ENCODE measurements at places on chromosomes 7 and 10.

DNA sequence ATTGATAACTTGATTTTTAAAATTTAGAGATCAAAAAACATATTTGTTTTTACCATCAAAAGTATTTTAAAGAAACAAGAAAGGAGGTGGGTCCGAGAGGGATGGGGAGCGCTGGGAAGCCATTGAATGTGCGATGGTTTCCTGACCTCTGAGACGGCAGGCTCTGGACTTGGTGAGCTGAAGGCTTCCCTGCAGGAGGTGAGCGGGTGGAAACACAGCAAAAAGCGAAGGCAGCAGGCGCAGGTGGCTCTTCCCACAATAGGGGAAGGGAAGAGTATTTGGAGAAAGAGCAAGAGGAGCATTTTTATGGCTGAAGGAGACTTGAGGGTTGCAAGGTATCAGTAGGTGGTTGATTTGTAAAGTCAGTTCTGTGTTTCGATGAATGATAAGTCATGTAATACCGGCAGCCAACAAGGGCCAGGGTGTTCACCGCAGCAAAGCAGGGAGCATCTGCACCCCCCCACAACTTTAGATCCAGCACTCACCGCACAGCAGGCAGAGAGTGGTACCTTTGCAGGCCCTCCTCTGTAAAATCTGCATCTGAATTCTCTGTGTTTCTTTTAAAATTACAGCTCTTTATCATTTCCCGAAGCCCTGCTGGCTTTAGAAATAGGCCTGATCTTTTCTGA, 10.5 kb downstream of the C10orf53 start:
- no peak for DNase-seq

DNA sequence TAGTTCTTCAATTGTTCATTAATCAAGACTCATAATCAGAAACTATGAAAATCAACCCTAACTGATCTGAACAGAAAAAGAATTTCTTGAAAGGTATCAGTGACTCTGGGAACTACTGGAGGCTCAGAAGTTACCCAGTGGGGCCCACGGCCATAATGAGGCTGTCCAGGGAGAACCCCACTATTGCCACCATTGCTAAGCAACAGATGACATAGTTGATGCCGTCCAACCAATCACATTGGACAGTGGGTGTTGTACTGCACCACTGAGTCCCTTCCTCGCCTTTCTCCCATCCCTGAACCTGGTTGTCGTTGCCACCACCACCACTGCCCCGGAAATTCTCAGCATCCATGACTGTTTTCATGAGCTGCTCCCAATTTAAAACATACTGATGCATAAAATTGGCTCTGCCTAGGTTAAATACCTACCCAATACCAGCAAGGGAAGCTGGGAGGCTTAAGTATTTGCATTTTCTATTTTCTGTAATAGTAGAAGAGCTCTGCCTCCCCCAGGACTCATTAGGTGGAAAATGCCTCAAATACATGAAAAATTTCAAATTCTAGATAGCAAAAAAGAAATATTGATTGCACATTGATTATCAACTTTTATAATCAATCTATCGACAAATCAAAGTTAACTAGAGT, 26.7 kb upstream of the USP6NL start:
- no peak for DNase-seq

GRCh38 chr10:17643339-17643754, 604 bp upstream of the STAM start:
- DNase-seq: no peak

DNA sequence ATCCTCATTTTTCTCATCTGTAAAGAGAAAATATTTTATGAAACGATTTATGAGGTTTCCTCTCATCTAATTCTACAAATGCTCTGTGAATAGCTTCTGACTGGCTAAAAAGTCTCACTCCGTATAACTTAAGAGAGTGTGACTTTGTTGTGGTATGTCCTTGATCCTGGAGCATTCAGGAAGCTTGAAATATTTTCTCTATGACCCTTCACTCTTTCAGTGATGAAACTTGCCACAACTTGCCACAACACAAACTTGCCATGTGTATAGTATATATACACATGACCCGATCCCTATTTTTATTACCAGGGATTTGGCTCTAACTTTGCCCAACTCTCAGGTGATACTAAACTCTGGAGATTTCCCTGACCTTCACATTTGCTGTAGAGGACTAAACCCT, 74.1 kb downstream of the TES start:
- DNase-seq: no peak

DNA sequence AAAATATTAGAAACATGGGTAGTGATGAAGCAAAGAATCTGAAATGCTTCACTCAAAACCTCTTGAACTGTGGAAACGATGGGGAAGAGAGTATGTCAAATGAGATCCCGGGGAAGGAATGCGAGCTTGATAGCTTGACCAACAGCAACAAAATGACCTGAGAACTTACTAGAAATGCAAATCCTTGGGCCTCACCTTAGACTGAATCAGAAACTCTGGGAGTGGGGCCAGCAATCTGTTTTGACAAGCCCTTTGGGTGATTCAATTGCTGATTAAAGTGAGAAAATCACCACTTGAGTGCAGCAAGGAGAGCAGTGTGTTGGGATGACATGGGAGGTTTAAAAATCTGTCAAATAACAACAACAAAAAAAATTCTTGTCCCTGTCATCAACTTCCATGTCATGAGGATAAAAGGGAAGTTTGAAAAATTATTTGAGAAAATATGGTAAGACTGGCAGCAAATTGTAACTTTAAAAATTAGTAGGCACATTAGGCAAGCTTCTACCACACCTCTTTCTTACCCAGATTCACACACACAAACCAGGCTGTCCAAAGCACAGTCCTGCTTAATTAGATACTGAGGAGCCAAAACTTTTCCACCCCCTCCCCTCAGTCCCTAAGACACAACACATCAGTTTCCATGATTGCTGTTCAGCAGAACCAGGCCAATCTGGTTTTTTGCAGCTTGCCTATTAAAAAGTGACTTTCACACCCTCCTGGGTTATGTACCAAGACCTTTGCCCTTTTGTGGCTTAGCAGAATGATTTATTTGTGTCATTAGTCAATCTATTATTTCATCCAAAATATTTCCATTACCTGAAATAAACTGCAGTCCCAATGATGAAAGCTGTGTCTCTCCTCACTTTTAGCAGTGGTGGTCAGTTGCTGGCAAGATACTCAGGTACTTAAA, 15.6 kb downstream of the CALCR start:
- DNase-seq: no peak

DNA sequence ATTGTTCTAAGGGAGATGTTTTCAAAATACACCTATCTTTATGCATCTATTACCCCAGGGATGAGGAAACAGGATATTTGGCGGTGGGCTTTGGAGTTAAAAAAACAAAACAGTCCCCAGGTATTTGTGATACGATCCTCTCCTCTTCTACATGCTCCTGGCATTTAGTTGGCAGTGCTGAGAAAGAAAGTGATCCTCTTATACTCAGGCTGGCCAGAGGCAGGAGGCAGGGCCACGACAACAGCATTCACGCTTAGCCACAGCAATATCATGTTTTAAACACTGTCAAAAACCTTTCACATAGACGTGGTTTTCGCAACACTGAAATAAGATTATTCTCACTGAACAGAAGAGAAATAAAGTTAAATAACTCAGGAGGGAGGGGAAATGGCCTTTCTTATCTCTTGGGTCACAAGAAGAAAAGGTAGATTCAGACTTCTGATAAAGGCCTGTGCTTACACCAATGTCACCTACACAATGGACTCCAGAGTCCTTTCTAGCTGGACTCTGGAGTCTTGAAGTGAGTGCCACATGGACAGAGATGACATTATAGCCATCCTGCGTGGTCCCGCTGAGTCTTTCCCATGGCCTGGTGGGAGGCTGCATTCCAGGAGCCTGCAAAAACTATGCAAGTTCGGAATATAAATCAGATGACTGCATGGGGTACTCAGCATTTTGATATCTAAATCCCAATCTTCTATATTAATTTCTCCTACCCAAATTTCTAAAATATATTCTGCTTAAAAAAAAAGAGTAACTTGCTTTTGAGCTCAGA, 88.7 kb downstream of the PIP4K2A start:
- DNase-seq: no peak

DNA sequence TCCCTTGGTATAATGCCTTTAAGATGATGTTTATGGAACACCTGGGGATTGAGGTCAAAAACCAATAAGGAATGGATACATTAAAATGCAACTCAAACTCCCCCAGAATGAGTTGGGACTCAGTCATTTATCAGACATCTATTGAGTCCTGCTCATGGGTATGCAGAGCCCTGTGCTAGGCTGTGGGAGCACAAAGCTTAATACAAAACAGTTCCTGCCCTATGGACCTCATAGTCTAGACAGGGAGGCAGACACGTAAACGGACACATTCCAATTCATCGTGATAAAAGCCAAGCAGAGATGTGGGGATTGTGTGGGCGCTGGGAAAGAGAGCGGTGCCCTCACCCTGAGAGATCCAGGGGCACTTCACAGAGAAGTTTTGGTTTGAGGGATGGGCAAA, 181.7 kb downstream of the PTEN start:
- no peak for DNase-seq

DNA sequence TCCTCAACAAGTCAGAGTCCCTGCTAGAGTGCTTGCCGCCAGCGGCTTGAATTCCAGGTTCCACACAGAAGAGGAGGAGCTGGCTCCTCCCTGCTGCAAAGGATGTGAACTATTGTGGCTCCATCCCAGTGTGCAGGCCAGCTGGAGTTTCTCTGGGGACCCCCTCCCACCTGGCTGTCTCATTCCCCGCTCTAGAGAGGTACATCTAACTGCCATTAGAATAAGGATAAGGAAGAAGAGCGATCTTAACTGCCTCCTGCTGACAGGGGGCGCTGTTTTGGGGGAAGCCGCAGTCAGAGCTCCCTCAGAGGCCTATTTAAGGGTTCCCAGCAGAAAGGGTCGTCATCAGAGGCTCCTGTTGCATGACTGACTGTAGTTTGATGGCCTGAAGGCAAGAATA, 40.8 kb upstream of the HECW1 start:
- no peak for DNase-seq

DNA sequence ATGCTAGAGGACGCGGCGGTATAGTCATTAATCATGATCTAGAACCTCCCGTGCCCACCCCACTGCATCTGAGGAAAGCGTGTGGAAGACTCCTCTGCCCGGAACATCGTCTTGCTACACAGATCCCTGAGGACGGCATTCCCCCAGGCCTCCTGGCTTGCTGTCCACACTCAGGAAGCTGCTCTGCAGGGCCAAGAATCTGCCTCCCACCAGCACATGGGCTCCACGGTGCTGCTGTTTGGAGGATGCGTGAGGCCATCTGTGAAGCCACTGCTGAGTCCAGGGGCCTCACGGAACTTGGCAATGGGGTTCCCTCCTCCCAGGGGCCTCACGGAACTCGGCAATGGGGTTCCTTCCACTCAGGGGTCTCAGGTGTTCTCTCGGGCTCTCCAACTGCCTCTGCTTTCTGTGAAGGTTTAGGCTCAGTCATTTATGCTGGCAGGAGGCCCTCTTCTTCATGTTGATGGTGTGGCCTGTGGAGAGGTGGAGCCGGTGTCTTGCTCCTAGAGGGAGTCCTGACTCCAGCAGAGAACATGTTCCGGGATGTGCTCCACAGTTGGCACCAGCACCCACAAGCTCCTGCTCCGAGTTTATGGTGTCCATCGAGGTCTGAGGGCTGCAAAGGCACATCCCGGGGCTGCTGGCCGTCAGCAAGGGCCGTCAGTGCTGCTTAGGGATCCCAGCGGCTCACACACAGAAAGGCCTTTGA, 273.3 kb downstream of the DNAJB6 start:
- no peak for DNase-seq

DNA sequence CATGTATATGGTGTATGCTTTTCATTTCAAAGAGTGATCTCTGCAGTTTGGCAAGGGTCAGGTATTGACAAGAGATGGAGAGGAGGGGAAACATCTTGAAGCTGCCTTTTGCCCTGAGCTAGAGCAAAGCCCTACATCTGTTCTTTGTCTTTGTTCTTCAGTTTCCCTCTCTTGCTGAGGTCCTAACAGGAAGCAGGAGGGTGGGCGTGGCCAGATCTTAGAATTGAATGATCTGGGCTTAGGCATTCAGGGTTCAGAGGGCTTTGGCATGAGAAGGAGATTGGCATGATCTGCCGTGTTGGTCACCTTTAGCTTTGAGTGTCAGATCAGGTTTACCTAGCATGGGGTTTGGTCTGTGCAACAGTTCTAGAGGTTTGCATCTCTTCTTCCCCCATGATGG, 41.3 kb downstream of the LRMDA start:
- no peak for DNase-seq

DNA sequence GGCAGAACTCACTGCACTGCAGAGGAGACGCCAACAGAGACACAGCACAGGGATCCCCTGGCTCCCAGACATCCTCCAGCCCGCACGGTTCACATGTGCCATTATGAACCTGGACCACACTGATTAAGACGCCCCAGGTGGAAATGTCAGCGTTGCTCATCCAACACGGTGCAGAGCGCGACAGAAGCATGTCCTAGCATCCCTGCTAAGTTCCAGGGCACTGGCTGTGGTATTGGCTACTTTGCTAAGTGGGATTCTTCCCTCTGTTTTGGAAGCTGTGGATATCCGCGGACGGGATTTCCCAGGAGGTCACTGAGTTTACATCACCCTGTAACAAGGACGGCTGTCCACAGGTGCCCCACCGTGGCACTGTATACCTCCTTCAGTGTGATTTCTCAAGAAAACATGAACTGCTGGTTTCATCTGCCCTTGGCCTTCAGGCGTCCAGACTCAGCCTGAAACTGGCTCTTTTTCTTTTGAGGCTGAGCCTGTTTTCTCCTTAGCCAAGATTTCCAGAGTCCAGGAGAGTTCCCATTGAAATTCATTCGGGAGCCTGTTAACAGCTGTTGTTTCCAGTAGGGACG, 324.0 kb downstream of the WDR37 start:
- no peak for DNase-seq

DNA sequence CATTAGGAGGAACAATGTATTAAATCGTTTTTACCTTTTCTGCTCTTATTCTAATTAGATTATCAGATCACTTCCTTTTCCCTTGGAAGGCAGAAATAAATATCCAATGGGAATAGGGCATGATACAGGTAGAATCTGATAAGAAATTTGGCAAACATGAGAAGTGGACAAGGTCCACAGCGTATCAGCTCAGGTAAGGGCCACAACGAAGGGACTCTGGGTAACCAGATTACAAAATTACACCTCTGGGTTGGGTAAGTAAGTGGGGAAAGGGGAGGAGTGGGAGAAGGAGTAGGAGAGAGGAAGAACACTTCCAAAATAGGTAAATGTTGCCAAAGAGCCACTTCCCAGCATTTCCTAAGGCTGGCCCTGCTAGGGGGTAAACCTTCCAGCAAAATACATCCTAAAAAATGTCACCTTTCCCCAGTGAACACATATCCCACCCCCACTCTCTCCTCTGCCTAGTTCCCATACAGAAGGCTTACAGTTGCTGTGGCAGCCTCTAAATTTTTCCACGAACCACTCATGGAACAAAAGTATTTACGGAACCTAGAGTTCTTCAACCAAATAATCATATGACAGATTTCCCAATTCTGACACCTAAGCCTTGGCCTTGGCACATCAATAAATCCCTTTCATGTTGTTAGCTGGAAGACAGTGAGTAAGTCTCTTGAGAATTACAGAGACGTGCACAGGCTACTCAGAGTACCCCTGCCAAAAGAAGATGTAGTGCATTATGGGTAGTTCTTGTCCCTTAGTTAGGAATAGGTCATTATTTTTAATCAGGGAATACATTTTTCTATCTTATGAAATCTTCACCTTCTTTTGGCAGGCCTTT, 51.5 kb upstream of the DLX6 start:
- no peak for DNase-seq

Measured in NCI-H187 treated with DMSO at 0.1 percent for 48 hours (cell line).